ENCODE measurements at places on chromosomes 3 and 15.

DNA sequence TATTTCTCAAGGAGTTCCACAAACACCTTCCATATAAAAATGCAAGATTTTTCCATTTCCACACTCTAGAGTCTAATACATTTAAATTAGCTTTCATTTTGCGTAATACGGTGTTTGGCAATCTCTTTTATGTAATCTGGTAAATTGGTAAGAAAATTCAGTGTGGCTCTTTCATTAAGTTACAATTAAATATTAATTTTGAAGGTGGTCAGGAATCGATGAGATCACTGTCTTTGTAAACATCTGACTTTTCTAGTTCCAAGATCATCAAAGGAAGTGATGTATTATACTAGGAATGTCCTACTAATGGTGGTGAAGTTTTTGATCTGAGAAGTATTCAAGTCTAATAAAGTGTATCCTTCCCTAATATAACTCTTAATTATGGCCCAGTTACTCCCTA lies 1.1 kb upstream of the UTS2B start:
- DNase-seq, result no peak

GRCh38 chr3:190169877-190170276 lies 49.2 kb upstream of the P3H2 start:
- no peak for DNase-seq

GRCh38 chr15:74240002-74240568 lies 4.0 kb downstream of the CCDC33 start:
- DNase-seq, result peak; percentile 57

DNA sequence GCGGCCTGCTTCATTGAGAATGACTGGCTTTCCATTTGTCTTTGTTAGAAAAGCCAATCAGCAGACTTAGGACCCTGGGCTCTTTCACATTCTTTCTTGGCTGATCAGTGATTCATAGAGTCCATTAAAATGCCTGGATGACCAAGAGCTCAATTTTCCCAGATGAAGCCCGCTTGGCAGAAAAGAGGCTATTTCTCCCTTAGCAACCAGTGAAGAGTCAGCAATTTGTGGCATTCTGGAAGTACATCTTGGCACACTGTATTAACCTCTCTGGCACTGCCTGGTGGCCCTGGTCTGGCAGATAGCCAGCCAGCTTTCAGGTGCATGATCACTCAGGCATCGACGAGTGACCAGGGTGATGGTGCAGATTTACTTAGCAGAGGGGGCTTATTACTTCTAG lies 145.7 kb upstream of the PLAAT1 start:
- DNase-seq, result no peak

DNA sequence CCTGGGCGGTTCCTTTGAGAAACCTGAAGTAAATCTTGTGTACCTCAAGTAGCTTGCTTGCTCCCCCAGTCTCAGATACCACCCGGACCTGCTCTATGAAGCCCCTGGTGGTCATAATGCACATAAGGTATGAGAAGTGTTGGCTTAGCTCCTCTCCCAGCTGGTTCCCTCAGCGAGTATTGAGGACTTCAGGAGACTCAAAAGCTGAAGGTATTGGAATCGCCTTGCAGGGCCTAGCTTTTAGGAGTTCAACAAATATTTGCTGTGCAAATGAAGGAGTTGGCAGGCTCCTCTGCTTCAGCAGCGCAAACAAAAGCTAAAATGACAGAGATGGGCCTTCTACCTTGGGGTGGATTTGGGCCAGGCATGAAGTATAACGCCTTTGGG lies 1.7 kb downstream of the CMTM8 start:
- DNase-seq, result peak; percentile 84

DNA sequence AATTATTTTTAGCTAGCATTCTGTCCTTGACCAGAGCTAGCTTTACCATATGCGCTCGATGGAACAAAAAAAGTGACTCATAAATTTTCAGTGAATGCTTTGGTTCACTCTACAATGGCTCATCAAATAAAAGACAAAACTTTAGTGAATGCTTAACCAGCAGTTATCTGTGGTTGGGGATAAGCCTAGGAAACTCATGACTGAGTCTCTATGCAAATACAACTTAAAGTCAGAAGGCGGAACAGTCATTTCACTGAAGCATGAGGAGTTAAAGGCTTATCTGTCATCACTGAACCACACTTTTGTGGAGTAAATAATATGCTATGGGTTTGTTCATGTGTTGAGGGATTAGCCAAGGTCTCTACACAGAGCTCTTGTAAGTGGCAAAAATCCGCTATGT lies 308.4 kb downstream of the SQOR start:
- DNase-seq, result no peak

DNA sequence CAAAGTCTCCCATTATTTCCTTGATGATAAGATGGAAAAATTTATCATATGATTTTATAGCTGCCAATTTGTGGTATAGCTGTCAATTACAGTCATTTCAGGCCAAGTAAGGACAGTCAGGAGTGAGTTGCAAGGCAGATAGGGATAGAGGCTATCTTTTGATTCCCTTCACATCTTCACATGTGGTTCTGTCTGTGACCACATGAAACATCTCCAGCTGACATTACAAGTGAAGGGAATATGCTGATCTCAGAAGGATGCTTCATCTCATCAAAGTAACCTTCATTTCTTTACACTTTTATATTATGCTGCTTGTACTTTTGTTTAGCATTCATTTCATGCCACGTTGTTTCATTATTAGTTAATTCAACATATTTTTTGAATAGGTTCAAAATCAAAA lies 136.9 kb upstream of the CFAP20DC start:
- DNase-seq, result no peak

DNA sequence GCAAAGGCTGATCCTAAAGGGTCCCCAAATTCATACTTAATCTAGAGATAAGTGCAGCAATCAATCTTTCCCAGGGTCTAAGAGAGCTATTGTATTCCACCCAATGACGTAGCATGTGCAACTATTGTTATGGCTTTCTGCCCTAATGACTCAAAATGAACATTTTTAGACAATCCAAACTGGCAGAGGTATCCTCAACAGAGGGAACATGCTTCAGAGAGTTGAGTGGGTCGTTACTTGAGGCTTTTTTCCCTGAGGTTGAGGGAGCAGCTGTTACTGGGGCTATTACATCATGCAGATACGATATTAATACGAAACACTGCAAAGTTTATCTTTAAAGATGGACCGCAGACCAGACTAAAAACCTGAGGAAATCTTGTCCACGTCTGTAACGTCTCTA lies 278.3 kb upstream of the WNT5A start:
- DNase-seq, result no peak

DNA sequence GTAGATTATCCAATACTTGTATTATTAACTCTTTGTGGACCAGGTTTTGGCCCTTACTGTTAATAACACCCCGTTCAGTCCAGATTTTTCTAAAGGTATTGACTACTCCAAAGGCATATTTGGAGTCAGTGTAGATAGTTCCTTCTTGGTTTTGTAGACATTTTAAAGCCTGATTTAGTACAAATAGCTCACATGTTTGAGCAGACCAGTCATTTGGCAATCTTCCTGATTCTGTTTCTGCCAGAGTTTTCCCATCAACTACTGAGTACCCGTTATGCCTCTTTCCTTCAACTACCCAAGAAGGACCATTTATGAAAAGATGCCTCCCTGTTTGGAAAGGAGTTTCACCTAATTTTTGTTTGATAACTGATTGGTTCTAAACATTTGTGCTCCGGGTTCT lies 82.0 kb downstream of the CHCHD4 start:
- no peak for DNase-seq

Measured in hematopoietic multipotent progenitor cell treated with erythropoietin and hydrocortisone succinate and interleukin-3 and kit ligand, for 4 days (in vitro differentiated cells).